ENCODE measurements at places on chromosomes 4 and X.

GRCh38 chrX:87583679-87584078, 66.1 kb downstream of the KLHL4 start:
- no peak for DNase-seq

DNA sequence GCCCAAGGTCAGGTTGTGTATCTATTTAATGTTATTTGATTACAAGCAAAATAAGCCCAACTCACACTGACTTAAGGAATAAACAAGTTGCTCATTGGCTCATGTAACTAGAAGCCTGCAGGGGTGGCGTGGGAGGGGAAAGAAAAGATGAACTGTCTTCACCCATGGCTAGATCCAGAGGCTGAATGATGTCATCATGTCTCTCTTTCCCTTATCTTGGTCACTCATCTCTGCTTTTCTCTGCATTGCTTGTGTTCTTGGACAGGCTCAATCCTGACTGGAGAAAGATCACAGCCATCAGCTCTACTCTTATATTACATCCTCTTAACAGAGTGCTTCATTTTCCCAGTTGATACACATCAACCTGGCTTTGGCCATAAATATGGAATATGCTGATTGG, 290.0 kb upstream of the DIAPH2 start:
- no peak for DNase-seq

DNA sequence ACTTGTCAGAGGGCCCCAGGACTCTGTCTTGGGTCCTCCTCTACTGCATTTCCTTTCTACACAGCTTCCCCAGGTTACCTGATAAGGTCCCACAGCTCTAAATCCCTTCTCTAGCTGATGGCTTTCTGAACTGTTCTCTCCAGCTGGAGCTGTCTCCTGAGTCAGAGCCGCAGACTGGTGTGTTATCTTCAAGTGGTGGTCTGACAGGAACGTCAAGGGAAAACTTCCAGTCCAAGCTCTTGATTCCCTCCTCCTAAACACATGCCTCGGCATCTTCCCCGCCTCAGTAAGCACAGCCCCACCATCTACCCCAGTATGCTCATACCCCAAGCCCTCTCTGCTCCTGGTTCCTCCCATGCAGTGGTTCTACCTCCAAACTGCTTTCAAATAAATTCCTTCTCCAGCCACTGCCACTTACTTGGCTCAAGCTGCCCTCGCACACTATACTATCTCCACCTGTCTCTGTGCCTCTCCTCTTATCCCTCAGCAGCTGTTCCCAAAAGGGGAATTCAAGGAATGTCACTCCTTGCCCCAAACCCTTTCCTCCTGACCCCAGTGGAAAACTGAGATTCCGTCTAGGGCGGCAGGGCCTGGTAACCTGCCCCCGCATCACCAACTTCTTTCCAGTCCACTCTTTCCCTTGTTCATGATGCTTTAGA, 17.2 kb upstream of the CENPU start:
- DNase-seq = no peak

DNA sequence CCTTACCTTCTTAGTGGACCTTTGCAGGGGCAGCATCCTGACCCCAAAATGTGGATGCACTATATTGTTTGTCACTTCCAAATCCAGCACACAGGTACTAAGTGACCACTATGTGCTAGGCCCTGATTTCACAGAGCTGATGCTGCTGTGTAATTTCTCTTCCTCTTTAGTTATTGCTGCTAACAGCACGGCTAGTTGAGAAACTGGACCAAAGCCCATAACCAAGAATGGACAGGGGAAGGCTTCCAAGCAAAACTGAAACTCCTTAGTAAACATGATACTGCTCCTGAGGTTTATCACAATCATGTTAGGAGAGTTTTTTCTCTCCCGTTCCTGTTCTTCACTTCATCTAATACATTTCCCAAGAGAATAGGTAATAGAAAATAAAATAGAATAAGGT, 172.9 kb upstream of the TTC29 start:
- DNase-seq = no peak

DNA sequence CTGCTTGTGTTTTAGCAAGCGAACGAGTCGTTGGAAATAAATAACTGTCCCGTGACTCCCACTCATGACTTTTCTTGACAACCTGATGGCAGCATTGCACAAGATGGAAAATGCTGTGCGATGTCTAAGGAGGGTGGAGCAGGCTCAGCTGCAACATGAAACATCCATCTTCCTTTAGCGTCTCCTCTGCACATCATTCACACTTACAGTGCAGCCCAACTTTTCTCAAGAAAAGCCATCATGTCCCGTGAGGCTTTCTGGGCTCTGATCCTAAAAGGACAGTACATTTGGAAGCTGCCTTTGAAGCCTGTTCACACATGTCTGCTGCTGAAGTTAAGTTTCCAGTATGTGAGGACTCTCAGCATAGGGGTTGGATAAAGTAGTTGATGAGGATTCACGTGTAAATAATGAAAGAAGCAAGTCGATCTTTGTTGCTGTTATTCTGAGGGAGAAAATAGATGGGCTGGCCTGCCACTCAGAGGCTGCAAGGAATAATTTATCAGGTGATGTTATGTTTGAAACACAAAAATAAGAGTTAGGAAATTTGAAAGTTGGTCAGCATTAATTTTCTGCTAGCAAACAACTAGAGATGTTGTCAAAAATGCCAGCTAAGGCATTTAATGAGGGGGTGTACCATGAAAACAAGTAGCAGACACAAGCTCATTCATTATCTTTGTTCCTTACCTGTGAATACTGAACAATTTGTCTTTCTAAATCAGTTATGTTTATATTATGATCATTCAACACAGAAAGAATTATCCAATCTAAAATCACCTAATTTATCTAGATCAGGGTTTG, 328.7 kb upstream of the ZFP42 start:
- no peak for DNase-seq

DNA sequence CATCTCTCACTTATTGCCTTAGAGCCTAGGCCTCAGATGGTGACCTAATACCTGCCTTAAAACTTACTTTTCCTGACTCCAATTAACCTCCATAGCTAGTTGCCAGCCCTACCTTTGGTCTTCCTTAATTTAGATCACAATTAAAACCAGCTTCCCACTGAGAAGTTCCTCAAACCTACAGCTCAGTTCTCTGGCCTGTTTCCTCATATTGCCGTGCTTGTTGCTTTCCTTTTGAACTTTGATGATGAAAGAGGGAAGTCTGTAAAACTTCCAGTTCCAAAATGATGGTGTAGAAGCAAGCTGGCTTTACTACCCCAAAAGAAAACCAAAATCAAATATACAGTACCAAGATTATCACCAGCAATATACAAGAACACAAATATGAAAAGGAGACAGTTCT, 28.9 kb upstream of the CAMK2D start:
- no peak for DNase-seq

DNA sequence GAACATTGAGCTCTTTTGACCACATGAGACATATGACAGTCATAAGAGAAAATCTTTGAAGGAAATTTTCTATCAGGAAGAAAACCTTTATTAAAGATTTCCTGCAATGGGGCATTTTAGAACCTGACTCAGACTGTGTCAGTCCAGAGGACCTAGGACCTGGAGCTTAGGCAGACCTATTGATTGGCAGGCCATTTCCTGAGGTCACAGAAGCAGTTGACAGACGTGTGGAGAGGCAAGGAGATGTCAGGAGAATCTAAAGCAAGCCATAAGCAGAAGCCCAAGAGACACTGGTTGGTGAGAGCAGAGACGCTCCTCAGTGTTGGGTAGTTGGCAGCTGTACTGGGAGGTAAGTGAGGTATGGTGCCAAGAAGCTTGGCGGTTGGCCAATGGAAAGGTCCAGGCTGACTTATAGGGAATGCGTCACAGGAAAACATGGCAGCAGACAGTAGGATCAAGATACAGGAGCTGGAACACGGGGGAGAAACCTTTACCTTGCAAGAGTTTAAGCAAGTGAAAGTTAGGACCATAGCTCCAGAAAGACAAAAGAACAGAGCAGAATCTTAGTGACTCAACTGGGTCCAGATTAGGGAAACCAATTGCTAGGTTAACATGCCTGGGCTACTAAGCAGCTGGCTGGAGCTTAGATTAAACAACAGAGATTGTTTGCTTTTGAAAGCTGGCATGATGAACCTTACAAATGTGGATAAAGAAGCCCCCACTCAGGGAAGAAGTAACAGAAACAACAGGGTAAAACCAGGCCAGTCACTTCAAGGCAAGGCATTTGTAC, 18.6 kb downstream of the PALLD start:
- no peak for DNase-seq

GRCh38 chr4:80566203-80566872, 230.8 kb downstream of the CFAP299 start:
- DNase-seq = no peak

Measured in naive B cell (primary cell).